ENCODE measurements at places on chromosomes 1 and 21.
A peak's percentile ranks its signal among the peaks of the same experiment; 100 is the strongest.

DNA sequence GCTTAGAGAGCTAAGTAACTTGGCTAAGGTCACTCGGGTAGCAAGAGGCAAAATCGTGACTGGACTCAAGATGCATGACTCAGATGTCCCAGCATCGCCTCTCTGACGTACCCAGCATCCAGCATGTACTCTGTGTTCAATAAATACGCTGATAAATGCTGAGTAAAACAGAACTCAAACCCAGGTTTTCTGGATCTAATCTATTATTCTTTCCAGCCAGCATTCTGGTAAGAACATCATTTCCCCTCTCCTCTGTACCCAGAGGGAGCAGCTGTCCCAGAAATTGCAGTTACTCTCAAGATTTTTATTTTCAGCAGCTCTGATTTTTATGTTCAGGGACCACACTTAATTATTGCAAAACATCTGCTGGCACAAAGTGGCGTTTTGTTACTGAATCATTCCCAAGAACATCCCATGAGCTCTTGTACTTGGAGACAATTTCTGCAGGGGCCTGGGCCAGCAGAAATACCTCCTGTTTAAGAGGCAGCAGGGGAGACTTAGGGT is 249.0 kb downstream of the PRDM2 start:
- DNase-seq, result no peak

- DNase-seq, result no peak
These were observed 398.7 kb downstream of the PLPP3 start for GRCh38 chr1:56180520-56181190.

DNA sequence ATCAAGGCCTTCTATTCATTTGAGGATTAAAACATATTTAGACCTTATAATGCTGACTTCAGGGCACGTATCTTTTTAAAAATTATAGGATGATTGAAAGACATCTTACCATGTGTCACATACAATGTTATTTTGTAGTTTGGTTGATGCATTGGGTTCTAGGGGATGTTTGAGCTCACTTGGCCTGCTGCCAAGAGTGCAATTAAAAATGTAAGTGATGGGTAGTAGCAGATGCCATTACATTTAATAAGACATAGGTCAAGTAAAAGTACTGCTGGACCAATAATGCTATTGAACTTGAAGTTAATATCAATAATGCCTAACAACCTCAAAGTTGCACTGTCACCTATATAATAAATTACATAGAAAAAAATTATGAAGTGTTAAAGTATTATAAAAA is 616.5 kb upstream of the RGS18 start:
- DNase-seq, result no peak

DNA sequence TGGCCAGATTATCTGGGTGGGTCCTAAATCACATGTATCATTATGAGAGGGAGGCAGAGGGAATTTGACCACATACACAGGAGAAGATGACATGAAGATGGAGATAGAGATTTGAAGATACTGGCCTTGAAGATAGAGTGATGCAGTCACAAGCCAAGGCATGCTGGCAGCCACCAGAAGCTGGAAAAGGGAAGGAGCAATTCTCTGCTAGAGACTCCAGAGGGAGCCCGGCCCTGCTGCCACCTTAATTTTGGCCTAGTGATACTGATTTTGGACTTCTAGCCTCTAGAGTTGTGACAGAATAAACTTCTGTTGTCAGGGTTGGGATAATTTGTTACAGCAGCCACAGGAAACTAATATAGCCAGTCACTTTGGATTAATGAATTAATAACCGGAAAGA is 2.2 kb upstream of the PRDM2 start:
- no peak for DNase-seq

DNA sequence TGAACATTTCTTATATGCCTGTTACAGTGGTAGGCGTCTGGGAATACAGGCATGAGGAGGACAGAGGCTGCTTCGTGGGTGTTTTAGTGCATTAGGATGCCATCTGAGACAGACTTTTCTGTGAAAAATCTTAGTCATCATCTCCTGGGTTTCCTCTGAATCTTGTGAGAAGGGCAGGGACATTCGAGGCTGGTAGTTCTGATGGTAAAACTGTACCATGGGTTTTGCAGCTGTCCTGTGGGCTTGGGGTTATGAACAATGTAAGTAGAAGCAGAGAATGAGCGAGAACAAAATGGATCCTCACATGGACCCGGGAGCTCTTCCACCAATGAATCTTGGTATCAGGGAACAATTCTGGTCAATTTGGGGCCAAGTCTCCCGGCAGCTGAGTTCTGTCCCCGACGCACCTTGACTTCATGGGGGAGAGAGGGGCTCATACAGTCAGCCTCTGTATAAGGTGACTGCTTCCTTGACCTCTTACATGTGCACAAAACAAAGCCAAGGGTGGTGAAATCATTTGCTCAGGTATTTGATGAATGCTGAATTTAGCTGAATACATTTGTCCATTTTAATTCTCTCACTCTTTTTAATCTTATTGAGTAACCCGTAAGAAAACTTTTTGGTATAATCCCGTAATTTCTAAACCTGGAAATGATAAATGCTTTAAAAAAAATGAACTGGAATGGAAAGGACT is 63.6 kb upstream of the ERRFI1 start:
- DNase-seq, result no peak

DNA sequence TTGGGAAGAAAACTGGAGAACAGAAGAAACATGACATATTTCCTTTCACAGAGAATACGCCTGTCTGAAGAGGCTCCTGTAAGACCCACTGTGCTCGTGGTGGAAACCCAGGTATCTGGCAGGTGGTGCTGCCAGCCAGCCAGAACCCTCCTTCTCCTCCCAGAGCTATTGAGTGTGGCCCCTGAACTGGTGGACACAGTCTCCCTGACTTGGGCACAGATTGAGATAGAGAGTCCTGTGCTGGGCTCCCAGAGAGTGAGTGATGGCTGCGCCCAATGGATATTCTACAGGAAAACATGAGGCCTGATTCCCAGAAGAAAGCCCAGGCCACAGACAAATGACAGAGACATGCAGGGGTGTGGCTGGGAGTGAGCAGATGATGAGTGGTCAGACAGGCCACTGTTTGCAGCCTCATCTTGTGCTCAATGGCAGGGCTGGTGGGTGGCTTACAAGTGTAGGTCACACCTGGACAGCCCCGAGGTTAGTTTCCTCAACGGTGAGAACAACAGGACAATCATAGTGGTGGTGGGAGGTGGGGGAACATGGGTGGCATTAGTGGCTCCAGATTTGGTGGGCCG is 127.9 kb downstream of the PTPRU start:
- no peak for DNase-seq

- DNase-seq, result no peak
These were observed 207.0 kb upstream of the SAMSN1 start for GRCh38 chr21:14753069-14753465.

GRCh38 chr1:17059391-17060305 is 5.8 kb upstream of the SDHB start:
- DNase-seq, result peak; percentile 71

DNA sequence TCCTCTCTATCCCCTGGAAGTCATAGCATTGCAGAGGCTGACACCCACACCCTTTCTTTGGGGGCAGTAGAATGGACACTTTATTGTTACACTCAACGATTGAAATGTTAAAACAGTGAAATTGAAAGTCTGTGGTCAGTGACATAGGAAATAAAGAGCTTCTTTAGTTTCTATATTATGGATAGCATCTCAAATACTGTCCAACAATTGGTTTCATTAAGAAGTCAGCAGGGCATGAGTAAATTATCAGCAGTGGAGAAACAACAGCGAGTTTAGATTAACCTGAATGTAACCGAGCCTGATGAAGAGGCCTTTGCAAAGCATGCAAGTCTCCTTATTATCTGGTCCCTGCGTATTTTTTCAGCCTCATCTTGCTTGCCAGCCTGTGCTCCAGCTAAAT is 350.7 kb downstream of the NTNG1 start:
- no peak for DNase-seq

DNA sequence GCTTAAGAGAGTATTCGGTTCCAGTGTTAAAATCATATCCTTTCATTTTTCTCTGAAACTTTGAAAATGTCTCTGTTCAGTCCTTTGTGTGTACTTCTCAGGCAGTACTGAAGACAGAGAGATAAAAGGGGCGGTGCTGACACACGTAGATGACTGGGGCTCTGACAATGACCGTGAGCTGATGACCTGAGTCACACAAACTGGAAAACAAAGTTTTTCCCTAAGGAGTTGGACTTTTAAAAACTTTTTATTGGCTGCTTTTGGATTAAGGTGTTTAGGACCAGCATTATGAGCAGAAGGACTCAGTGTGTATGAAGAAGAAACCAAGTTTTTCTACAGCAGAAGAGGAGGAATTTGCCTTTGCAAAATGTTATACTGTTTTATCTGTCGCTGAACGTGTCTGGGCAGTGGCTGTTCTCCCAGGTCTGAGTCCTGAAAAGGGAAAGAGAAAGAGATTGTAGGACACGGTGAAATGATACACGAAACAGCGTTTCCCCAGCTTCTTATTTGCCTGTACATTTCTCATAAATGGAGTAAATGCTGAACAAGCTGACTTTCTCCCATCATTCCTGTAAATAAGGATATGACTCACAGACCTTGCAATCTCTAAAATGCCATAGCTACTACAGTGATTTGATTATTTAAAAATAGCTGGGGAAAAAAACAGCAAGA is 51.5 kb downstream of the MAP3K7CL start:
- DNase-seq, result no peak

DNA sequence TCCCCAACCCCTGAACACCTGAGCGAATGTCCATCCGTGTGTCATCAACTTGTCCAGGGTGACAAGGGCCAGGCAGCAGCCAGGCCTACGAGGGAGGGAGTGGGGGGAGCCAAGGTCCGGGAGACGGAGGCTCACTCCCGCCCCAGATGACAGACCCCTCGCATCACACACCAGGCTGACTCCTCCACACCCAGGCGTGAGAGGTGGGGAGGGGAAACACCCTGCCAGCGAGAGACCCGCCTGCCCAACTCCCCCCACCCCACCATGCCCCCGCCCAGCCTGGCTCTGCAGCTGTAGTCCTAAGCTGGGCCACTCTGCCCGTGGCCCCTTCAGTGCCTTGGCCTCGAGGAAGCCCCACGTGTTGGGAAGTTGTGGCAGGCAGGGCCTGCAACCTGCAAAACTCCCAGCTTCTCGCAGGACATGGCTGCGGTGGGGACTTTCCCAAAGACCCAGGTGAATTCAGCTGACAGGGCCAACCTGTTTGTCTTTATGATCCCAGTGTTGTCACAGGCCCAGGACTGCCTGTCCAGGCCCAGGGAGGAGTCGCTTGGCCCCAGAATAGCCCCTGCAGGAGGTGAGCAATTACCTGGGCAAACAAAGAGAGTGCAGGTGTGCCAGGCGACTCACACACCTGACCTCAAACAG is 62.9 kb downstream of the RIPK4 start:
- DNase-seq, result peak; percentile 93

DNA sequence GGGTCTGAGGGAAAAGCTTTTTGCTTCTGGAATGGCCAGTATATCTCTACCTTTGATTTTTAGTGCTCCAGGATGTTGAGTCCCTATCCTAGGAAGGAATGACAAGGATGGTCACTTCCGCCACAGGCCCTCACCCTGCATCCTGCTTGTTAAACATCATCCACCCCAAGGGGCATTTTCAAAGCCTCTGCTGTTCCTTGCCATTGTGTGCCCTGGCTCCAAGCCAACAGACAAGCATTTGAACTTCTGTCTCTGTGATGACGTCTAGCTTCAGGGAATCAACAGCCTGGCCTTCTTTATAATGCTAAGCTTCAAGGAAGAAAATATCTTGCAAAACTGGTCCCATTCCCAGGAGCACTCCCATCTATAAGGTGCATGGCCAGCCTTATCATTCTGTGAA is 12.3 kb upstream of the JAM2 start:
- DNase-seq, result peak; percentile 24

DNA sequence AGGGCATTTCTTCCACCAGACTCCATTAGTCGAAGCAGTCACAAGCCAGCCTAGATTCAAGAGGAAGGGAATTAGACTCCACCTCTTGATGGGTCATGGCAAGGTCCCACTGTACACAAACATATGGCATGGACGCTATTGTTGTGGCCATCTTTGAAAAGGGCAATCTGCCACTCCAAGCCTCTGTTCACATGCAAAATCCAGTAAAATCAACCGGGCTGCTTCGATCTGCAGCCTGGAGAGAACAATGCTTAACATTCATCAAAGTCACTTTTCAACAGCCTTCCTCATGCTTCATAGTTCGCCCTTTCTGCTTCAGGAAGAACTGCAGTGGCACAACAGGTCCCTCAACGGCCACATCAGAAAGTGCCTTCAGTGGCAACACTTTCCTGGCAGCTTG is 28.0 kb upstream of the GJB5 start:
- DNase-seq, result no peak

- DNase-seq, result no peak
These were observed 27.3 kb downstream of the COL6A2 start for GRCh38 chr21:46124926-46125845.

DNA sequence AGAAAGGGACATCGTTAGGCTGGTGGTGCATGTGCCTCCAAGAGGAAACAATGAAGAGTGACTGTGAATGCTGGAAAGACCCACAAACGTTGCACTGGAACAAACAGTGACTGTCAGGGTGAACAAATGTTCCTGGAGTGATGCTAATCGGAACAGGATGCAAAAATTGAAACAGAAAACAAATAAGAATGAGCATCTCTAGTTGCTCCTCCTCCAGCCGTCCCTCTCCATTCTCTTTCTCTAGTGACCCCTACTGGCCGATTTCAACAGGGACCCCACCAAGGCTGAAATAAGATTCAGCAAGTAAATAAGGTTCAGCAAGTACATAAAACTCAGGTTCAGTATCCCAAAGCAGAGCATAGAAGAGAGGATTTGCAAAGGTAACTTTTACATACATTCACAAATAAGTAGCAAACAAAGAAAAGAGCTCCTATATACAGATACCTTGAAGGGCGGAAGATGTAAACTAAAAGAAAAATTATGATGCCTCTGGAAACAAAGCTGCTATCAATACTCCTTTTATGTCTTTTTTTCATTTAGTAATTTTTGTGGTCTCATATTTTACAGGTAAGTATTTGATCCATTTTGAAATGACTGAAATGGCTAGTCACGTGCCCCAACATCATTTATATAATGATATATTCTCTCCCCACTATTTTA is 836.1 kb upstream of the ADAMTS5 start:
- DNase-seq, result no peak

- DNase-seq, result no peak
These were observed 70.3 kb downstream of the PTPRU start for GRCh38 chr1:29306471-29307140.

- DNase-seq, result no peak
These were observed 51.9 kb downstream of the DIPK1A start for GRCh38 chr1:92909321-92909720.

DNA sequence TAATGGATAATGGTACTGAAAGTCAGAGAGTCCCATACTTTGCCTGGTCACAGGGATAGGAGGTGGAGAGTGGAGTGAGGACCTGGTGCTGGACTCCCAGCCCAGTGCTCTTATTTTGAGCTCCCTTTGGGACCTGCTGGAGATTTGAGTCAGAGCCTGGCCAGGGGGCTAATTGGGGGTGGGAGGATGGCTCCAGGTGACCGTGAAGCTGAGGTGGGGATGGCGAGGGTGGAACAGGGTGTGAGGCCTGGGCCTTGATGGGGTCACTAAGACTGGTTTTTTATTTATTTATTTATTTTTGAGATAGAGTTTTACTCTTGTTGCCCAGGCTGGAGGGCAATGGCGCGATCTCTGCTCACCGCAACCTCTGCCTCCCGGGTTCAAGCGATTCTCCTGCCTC is 17.8 kb downstream of the AMPD2 start:
- DNase-seq, result no peak

Measured in NCI-H146 (cell line).